ENCODE measurements at places on chromosomes 13 and 19.
A peak's percentile ranks its signal among the peaks of the same experiment; 100 is the strongest.

DNA sequence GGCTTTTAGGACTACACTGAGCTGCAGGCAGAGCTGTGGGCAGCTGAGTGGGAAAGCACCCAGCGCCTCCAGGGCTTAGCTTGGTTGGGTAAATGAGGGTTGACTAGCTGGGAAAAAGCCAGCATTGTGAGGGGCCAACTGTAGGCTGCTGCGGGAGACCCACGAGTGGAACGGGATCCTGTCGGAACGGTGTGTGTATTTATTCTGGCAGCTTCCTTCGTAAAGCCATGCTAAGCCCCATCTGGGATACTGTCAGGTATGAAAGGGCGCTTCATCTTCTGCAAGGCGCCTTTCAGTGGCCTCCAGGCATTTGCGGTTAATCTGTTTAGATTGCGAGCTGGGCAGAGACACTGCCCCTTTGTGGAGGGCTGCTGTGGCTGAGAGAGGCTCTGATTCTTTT, 39.5 kb upstream of the CNMD start:
- no peak overlapping the region for H3K4me3 ChIP-seq
- H3K36me3 ChIP-seq = no peaks in the 10 kb centered on the region
- no peak for DNase-seq
- H3K27ac ChIP-seq = no peak overlapping the region

- peak within 1 kb of the TSS; percentile 76 for H3K27ac ChIP-seq
- H3K36me3 ChIP-seq = no peaks in the 10 kb centered on the region
- peak within 1 kb of the TSS; percentile 54 for H3K4me3 ChIP-seq
- DNase-seq = peak; percentile 65
Observed at GRCh38 chr19:51372649-51373504, at the start of gene NKG7. Gene NKG7, minus strand, starts transcription at chr19:51372654. Its CDS starts 119 bp downstream, at chr19:51372535.

- DNase-seq = no peak
- no peaks in the 10 kb centered on the region for H3K36me3 ChIP-seq
- H3K27me3 ChIP-seq = peaks cover 13% of the 10 kb centered on the region
- peaks cover 3% of the 10 kb centered on the region for H3K4me1 ChIP-seq
- H3K4me3 ChIP-seq = no peak overlapping the region
Observed at GRCh38 chr13:112934078-112934477, 34.9 kb upstream of the MCF2L start.

- H3K4me3 ChIP-seq = no peak overlapping the region
- no peak overlapping the region for H3K27ac ChIP-seq
- peaks cover 14% of the 10 kb centered on the region for H3K4me1 ChIP-seq
- no peaks in the 10 kb centered on the region for H3K27me3 ChIP-seq
- H3K36me3 ChIP-seq = no peaks in the 10 kb centered on the region
Observed at GRCh38 chr13:111392486-111392885, 72.0 kb downstream of the TEX29 start.

DNA sequence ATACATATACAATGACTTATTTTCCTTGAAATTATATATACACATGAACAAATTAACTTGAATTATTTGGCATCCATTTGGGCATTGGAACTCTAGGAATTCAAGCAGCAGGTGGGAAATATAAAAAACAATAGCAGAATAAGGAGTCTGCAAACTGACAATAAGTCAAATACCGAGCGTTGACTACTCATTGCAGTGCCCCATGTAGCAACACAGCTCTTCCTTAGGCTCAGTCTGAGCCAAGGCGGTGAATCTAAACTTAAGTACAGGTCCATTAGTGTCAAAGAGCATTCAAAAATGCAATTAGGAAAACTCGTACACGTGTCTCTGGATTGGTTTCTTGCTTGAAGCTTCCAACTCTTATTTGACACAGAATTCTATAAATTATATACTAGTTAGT, 462.5 kb upstream of the KLF12 start:
- no peaks in the 10 kb centered on the region for H3K27me3 ChIP-seq
- H3K4me1 ChIP-seq = no peaks in the 10 kb centered on the region
- H3K27ac ChIP-seq = no peak overlapping the region
- no peak overlapping the region for H3K4me3 ChIP-seq
- no peaks in the 10 kb centered on the region for H3K36me3 ChIP-seq

DNA sequence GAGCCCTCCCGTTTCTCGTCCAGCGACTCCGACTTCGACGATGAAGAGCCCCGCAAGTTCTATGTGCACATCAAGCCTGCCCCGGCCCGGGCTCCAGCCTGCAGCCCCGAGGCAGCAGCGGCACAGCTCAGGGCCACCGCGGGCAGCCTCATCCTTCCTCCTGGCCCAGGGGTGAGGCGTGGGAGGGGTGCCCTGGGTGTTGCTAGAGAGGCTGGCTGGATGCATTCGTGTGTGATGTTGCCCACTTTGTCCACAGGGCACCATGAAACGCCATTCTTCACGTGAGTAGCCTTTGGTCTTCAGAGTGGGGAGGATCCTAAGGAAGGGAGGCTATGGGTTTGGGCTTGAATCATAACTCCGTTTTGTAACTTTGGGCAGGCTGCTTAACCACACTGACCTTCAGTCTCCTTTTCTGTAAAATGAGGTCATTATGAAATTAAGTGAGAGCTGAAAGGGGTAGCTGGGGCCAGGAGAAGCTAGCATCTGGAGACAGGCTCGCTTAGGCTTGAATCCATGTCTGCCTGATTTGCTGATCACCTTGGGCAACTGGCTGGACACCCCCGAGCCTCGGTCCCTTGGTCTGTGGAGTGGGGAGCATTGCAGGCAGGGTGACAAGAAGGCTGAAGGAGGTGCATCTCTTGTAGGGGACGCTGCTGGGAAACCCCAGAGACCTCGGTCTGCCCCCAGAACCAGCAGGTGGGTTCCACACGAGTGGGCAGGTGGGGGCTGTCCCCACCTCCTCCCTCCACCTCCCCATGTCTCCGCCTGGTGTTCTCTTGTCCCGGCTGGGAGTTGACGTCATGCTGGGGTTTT, 18.7 kb upstream of the B3GNT3 start:
- DNase-seq = no peak
- no peak overlapping the region for H3K4me3 ChIP-seq

- no peak overlapping the region for H3K4me3 ChIP-seq
- H3K36me3 ChIP-seq = no peaks in the 10 kb centered on the region
- H3K4me1 ChIP-seq = no peaks in the 10 kb centered on the region
- H3K27ac ChIP-seq = no peak overlapping the region
- no peak for DNase-seq
Observed at GRCh38 chr19:9078651-9079050, 8.2 kb upstream of the OR1M1 start.

GRCh38 chr13:30923418-30923817, 9.0 kb upstream of the TEX26 start:
- no peak overlapping the region for H3K27ac ChIP-seq
- H3K27me3 ChIP-seq = no peaks in the 10 kb centered on the region
- H3K4me1 ChIP-seq = no peaks in the 10 kb centered on the region
- no peaks in the 10 kb centered on the region for H3K36me3 ChIP-seq

DNA sequence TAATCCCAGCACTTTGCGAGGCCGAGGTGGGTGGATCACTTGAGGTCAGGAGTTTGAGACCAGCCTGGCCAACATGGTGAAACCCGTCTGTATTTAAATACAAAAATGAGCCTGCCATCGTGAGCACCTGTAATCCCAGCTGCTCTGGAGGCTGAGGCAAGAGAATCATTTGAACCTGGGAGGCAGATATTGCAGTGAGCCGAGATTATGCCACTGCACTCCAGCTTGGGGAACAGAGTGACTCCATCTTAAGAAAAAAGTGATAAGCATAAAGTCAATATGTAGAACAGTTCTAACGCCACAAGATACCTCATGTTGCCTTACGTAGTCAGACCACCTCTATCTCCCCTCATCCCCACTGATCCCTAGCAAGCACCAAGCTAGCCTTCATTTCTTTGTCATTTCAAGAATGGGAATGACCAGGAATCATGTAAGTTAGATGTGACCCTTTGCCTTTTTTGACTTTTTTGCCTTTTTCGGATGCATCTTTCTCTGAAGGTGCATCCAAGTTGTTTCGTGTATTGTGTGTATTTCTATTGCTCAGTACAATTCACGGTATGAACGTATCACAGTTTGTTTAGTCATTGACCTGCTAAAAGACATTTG, 6.4 kb downstream of the RPL21 start:
- DNase-seq = no peak
- H3K27me3 ChIP-seq = no peaks in the 10 kb centered on the region
- no peak overlapping the region for H3K27ac ChIP-seq
- peaks cover 45% of the 10 kb centered on the region for H3K4me1 ChIP-seq
- no peak overlapping the region for H3K4me3 ChIP-seq

- H3K4me3 ChIP-seq = peak overlapping the region; percentile 59
- H3K4me1 ChIP-seq = peaks cover 29% of the 10 kb centered on the region
- H3K36me3 ChIP-seq = no peaks in the 10 kb centered on the region
- peak overlapping the region; percentile 70 for H3K27ac ChIP-seq
- H3K27me3 ChIP-seq = no peaks in the 10 kb centered on the region
- DNase-seq = no peak
Observed at GRCh38 chr19:912181-913079, 589 bp downstream of the R3HDM4 start.

DNA sequence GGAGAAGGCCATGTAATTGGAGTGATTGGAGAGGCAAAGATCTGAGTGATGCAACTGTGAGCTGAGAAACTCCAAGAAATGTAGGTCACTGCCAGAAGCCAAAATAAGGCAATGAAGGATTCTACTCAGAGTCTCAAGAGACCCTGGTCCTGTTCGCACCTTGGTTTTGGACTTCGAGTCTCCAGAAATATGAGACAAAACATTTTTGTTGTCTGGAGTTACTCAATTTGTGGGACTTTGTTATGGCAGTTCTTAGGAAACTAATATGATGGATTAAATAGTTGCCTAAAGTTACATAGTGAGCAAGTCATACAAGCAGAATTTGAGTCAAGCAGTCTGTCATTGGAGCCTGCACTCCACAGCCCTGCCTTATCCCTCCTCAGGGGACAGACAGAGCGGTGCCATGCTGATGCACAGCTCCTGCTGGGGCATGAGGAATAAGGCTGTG, 104.2 kb downstream of the ITGBL1 start:
- H3K4me1 ChIP-seq = no peaks in the 10 kb centered on the region
- H3K36me3 ChIP-seq = no peaks in the 10 kb centered on the region
- no peak overlapping the region for H3K27ac ChIP-seq
- no peak for DNase-seq
- no peak overlapping the region for H3K4me3 ChIP-seq

- no peak overlapping the region for H3K27ac ChIP-seq
- no peaks in the 10 kb centered on the region for H3K4me1 ChIP-seq
- no peak for DNase-seq
- no peak overlapping the region for H3K4me3 ChIP-seq
- no peaks in the 10 kb centered on the region for H3K27me3 ChIP-seq
Observed at GRCh38 chr13:108775597-108775996, 146.2 kb downstream of the MYO16 start.

- no peaks in the 10 kb centered on the region for H3K36me3 ChIP-seq
- H3K27ac ChIP-seq = no peak overlapping the region
Observed at GRCh38 chr19:36963280-36963679, 47.1 kb downstream of the ZNF568 start.

- H3K36me3 ChIP-seq = no peaks in the 10 kb centered on the region
- H3K27me3 ChIP-seq = no peaks in the 10 kb centered on the region
- no peak overlapping the region for H3K27ac ChIP-seq
- H3K4me3 ChIP-seq = no peak overlapping the region
- no peaks in the 10 kb centered on the region for H3K4me1 ChIP-seq
- no peak for DNase-seq
Observed at GRCh38 chr19:27776020-27776419, 1436.9 kb downstream of the UQCRFS1 start.

DNA sequence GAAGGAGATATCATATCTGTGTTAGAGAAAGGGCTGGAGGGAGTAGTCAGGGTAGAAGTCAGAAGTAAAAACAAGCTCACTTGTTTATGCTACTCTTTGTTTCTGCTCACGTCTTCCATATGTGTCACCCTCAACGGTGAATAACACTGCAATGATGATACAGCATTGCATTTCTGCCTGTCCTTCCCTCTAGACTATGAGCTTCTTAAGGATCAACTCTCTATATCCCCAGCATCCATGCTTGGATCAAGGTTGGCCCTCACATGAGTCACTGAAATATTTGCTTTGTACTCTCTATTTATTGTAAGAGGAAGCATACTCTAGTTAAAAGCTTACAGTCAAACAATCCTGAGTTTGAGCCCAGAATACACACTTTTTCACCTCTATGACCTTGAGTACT, 406.0 kb downstream of the RFC3 start:
- H3K4me3 ChIP-seq = no peak overlapping the region
- no peak overlapping the region for H3K27ac ChIP-seq
- H3K36me3 ChIP-seq = no peaks in the 10 kb centered on the region
- H3K4me1 ChIP-seq = no peaks in the 10 kb centered on the region

GRCh38 chr19:31220540-31220939, 128.7 kb downstream of the TSHZ3 start:
- peak; percentile 39 for DNase-seq
- no peaks in the 10 kb centered on the region for H3K36me3 ChIP-seq
- peaks cover 6% of the 10 kb centered on the region for H3K4me1 ChIP-seq
- H3K27ac ChIP-seq = no peak overlapping the region

DNA sequence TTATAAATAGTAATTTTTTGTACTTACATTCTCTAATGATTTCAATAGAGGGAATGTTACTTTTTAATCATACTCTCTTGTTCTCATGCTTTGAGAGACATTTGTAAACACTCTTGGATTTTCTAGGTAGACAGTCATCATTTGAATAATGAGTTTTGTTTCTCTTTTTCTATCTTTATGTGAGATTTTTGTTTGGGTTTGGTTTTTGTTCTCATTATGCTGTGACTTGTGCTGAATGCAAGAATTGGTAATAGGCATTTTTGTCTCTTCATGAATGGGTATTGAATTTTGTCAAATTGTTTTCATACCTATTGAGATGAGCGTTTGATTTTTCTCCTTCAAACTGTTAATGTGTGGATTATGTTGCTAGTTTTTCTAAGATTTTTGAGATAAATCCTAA, 56.8 kb upstream of the GPR183 start:
- H3K27me3 ChIP-seq = no peaks in the 10 kb centered on the region
- no peak overlapping the region for H3K27ac ChIP-seq
- no peaks in the 10 kb centered on the region for H3K36me3 ChIP-seq
- H3K4me1 ChIP-seq = peaks cover 94% of the 10 kb centered on the region

DNA sequence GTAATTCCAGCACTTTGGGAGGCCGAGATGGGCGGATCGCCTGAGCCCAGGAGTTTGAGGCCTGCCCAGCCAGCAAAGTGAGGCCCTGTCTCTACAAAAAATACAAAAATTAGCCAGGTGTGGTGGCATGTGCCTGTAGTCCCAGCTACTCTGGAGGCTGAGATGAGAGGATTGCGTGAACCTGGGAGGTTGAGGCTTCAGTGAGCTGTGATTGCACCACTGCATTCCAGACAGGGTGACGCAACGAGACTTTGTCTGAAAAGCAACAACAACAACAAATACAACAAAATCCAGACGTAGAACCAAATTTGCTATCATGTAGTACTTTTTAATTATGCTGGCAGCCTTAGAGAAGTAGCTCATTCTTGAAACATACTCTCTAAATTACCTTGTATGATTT, 277.1 kb downstream of the KLF5 start:
- DNase-seq = no peak
- H3K27me3 ChIP-seq = no peaks in the 10 kb centered on the region
- H3K4me3 ChIP-seq = no peak overlapping the region
- H3K4me1 ChIP-seq = no peaks in the 10 kb centered on the region

GRCh38 chr13:37645181-37645740, 46.7 kb upstream of the POSTN start:
- H3K27ac ChIP-seq = no peak overlapping the region
- no peak overlapping the region for H3K4me3 ChIP-seq
- H3K27me3 ChIP-seq = no peaks in the 10 kb centered on the region
- H3K4me1 ChIP-seq = no peaks in the 10 kb centered on the region
- H3K36me3 ChIP-seq = no peaks in the 10 kb centered on the region
- no peak for DNase-seq
